Activated T-helper 1 cell treated with Interleukin-2 at 50 U/mL for 16 hours (primary cell): ENCODE measurements at places on chromosomes 13 and 19.

DNA sequence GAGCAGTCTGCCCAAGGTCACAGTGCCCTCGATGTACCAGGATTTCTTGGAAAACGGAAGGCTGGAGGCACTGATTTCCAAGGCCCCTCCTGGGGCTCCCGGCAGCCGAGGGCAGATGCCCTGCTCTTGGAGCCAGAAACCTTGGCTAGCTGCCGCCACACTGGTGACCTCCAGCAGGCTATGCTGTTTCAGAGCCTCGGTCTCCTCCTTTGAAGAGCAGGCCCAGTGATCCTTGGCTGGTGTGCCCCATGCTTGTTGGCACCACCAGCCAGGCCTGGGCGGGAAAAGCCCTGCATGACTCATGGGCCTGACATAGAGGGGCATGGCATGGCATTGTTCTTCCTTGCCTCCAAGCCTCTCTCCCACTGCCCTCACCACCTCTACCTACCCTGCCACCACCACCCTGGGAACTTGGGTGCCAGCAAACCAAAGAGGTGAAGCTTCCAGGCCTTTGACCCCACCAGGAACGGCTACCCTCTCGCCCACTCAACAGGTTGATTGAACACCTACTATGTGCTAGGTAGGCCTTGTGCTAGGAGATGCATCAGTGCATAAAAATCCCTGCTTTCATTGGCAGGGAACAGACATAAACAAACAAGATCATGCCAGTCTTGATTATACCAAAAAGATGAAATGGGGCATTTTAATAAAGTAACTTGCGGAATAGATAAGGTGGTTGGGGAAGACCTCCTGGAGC is 1.6 kb upstream of the CLEC11A start:
- no peak for DNase-seq

GRCh38 chr19:56333506-56333905 is 18.9 kb upstream of the ZSCAN5A start:
- no peak for DNase-seq

DNA sequence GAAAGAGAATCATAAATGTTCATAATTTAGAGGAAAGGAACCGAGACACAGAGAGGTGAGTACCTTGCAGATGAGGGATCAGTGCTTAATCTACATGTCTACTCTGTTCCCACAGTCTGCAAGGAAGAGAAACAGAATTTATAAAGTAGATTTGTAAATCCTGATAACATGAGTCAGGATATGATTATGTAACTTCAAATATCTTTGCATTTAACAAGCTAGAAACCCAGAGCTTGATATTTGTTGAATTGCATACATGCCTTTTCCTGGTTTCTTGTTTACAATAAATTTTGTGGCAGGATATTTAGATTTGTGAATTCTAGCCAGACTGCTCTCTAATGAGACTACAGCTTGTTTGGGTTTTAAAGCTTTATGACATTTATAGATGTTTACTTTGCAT is 219.2 kb downstream of the ENOX1 start:
- no peak for DNase-seq

- DNase-seq = no peak
These were observed 681.7 kb downstream of the PCDH17 start for GRCh38 chr13:58313219-58313618.

DNA sequence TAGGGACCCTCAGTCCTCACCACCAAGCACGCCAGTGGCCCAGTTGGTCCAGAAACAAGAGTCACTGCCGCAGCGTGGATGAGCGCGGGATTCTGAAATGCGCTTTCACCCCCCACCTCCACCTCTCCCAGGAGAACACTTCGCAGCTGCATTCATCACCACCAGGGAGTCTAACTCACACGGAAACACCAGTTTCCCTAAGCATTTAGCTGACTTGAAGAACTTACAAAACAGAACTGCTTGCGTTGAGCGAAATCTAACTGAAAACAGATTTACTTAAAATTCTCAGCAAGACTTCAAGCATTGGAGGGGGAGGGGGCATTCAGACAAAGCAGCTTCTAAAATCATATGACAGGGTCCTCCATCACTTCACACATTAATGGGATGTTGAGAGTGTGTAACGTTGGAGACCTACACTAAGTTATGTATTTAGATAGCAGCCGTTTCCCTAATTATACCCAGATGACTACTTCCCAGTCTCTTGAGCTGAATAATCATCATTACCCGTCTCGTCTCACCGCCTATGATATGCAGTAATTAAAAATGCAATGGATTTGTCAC is 258.2 kb upstream of the IRS2 start:
- no peak for DNase-seq

GRCh38 chr13:32255724-32256109 is 59.4 kb downstream of the ZAR1L start:
- no peak for DNase-seq
